Forelimb muscle (tissue), 1 donor: ENCODE measurements at places on chromosomes 16 and 17.

GRCh38 chr16:49788986-49789385, 66.9 kb downstream of the ZNF423 start:
- no peak for DNase-seq

- DNase-seq: no peak
These were observed 33.0 kb upstream of the CCR7 start for GRCh38 chr17:40598301-40598618.

DNA sequence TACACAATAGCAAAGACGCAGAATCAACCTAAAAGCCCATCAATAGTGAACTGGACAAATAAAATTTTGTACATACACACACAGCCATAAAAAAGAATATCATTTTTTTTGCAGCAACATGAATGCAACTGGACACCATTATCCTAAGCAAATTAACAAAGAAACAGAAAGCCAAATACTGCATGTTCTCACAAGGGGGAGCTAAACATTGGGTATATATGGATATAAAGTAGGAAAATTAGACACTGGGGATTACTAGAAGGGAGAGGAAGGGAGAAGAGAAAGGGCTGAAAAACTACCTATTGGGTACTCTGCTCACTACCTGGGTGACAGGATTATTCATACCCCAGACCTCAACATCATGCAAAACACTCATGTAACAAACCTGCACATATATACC, 28.2 kb downstream of the ADAMTS18 start:
- DNase-seq: no peak

GRCh38 chr17:58172369-58173071, 5.7 kb downstream of the OR4D2 start:
- DNase-seq: no peak

DNA sequence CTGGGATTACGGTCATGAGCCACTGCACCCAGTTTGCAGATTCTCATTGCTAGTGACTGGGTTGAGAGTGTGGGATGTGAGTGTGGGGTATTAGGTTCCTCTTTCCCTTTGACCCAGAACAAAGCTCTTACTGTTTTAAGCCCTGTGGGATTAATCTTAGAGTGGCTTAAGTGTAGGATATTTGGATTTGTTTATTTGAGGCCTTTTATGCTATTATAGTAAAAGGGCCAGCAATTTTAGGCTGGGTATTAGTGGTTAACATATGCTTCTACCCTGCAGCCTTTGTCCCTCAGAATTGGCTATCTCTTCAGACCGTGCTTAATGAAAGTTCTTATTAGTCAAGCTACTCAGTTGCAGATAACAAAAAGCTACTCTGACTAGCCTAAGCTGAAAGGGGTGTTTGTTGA, 3.2 kb downstream of the SGF29 start:
- DNase-seq: no peak
